ENCODE measurements at places on chromosomes 16 and 17. TPM values are rescaled to one million over a fixed set of nuclear protein-coding genes. Genes with fewer than 3 reads are reported as not detected.

- no peak for DNase-seq
Observed at GRCh38 chr17:57553991-57554825, 190.9 kb downstream of the CCDC182 start.

GRCh38 chr16:27315333-27316037 is 1.7 kb downstream of the IL4R start:
- DNase-seq, result peak; percentile 65

- DNase-seq, result no peak
Observed at GRCh38 chr17:64163468-64163867, 33.5 kb upstream of the ERN1 start.

DNA sequence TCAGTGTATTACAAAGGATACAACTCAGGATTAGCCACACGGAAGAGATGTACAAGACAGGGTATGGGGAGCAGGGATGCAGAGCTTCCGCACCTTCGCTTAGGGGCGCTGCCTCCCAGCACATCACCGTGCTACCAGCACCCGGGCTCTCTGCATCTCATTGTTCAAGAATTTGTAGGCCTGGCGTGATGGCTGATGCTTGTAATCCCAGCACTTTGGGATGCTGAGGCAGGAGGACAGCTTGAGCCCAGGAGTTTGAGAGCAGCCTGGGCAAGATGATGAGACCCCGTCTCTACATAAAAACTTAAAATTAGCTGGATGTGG is 43.2 kb downstream of the RAB11FIP4 start:
- DNase-seq, result no peak

GRCh38 chr17:59493867-59494266 is 71.5 kb upstream of the DHX40 start:
- no peak for DNase-seq

GRCh38 chr17:30970831-30971567 is at the start of gene RNF135:
Gene RNF135, plus strand, starts transcription at chr17:30971039. Its CDS starts 35 bp downstream, at chr17:30971074.
- DNase-seq, result peak; percentile 20

DNA sequence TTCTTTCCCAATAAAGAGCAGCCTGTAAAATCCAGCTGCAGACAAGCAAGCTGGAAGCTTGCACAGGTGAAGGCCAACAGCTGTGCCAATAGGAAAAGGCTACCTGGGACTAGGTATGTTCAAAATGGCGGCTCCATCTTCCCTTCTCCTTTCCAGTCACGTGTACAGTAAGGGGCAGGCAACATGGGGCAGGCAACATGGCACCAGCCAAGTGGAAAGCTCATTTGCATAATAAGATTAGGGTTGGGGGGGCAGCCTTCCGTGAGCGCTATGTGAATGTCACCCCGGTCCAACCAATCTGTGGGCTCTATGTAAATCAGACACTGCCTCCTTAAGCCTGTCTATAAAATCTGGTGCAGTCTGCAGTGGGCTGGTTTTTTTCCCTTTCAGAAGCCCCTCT is 31.3 kb downstream of the TVP23A start:
- no peak for DNase-seq

GRCh38 chr16:85750827-85751697 is at the start of gene C16orf74:
Gene C16orf74, minus strand, starts transcription at chr16:85751096. Its CDS starts 15,879 bp downstream, at chr16:85735217.
- DNase-seq, result no peak

- no peak for DNase-seq
Observed at GRCh38 chr17:64126918-64127317, 3.0 kb downstream of the ERN1 start.

GRCh38 chr16:56336071-56336688 is 89.2 kb downstream of the AMFR start:
- DNase-seq, result no peak

GRCh38 chr16:74522160-74522559 is 84.8 kb downstream of the GLG1 start:
- DNase-seq, result no peak

DNA sequence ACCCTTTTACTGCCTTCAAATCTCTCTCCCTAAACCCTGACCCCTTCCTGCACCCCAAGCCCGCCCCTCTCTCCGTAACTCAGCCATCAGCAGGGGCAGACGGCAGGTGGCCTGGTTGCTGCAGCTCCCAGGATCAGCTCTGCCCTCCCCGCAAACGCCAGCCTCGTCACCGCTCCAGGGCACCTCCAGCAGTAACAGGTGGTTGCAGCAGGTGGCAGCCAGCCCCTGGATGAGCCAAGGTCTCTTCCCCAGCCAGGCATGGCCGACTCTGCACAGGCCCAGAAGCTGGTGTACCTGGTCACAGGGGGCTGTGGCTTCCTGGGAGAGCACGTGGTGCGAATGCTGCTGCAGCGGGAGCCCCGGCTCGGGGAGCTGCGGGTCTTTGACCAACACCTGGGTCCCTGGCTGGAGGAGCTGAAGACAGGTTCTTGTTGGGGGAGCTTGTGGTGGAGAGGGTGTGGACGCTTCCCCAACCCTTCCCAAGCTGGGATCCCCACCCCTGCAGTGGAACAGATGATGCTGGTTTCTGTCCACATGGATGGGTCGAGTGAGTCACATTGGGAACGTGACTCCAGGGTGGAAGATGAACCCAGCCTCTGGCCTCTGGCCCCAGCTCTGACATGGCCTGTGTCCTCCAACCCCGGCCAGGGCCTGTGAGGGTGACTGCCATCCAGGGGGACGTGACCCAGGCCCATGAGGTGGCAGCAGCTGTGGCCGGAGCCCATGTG is 558 bp downstream of the HSD3B7 start:
- DNase-seq, result no peak

- DNase-seq, result no peak
Observed at GRCh38 chr16:22001591-22001990, 675 bp upstream of the PDZD9 start.

DNA sequence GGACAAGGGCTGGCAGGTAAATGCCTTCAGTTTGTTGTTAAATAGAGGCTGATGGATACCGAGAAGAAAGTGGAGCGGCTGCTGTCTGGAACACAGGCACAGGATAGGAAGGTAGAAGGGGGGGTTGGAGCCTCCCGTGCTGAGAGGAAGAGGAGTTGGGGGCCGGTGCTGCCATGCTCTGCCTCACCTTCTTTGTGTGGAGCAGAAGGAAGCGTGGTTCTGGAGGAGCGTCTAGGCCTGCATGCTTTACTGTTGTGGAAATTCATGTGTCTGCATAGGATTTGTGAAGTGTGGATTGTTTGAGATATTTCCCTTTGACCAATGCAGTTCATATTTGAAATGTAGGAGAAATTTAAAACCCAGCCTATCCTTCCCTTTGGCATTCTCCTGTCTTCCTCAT is 52.3 kb downstream of the FOXK2 start:
- DNase-seq, result no peak

GRCh38 chr17:17064322-17064721 is 22.1 kb downstream of the MPRIP start:
- DNase-seq, result no peak

- no peak for DNase-seq
Observed at GRCh38 chr17:37610971-37611370, 1.8 kb upstream of the SYNRG start.

DNA sequence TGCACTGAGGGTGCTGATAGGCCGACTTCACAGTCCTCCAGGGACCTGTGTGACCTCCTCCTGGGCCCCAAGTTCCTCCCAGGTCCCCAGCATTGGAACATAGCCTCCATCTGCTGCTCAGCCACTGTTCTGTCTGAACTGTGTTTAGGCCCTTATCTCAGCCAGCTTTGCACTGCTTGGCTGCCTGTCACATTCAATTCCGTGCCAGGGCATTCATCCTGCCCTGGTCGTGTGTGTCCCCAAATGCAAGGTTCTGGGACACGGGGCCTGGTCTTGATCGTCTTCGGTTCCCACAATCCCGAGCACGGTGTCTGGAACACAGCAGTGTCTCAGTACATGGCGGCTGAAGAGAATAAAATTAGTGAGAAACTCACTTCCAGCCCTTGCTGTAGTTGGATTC is 69.9 kb upstream of the NFAT5 start:
- no peak for DNase-seq

DNA sequence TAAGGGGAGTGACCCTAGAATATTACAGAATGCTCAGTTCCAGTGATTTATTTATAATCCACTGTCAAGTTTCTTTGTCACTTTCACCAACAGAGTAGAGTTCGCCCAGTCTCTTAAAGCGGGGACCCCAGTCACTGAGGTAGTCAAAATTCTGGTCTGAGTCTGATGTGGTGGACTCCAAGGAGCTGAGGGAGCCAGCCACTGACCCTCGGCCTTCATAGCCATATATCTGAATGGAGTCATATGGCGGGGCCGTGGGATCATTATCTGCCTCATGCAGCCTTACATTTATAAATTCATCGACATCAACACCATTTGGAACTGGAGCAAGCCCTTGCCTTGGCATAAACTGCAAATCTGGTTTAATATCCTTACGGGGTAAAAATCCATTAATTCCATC is 382.7 kb downstream of the CDH8 start:
- DNase-seq, result no peak

GRCh38 chr17:78002166-78002565 is 43.7 kb downstream of the TNRC6C start:
- DNase-seq, result no peak

GRCh38 chr16:35690413-35690812 is 2231.0 kb downstream of the TP53TG3F start:
- no peak for DNase-seq

GRCh38 chr16:89116341-89117226 is 22.9 kb downstream of the ACSF3 start:
- DNase-seq, result no peak

DNA sequence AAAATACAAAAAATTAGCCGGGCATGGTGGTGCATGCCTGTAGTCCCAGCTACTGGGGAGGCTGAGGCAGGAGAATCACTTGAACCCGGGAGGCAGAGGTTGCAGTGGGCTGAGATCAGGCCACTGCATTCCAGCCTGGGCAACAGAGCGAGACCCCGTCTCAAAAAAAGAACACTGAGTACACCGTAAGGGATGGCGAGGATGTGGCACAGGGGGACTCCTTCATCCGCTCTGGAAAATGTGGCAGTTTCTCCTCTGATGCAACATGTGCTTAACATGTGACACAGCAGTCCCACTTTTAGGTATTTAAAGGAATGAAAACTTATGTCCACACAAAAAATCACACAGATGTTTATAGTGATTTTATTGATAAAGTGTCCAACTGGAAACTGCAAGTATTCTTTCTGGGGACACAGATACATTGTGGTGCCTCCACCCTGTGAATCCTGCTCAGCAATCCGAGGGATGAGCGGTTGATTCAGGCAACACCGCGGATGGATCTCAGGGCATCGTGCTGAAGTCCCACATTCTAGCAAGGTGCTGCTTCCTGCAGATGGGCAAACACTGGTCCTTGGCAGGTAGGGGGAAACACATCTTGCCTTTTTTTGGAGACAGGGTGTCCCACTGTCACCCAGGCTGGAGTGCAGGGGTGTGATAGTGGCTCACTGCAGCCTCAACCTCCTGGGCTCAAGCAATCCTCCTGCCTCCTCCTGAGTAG is 3.5 kb upstream of the C16orf95 start:
- no peak for DNase-seq

GRCh38 chr17:1091900-1092299 is 87.9 kb downstream of the ABR start:
- no peak for DNase-seq

DNA sequence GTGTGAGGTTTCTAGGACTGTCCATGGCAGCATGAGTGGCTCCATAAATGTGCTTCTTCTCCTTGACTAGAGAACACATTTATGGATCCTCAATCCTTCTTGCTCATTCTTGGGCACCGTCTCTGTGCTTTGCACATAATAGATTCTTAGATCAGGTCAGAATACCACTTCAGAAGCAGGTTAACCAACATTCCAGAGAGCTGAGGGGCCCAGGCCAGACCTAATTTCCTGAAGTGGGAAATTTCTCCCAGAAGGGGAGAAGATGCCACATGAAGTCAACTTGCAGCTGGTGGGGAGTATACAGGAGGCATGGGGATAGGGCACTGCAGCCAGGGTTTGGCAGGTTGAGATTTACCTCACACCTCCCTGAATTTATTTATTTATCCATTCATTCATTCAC is 24.4 kb upstream of the VAT1L start:
- no peak for DNase-seq

DNA sequence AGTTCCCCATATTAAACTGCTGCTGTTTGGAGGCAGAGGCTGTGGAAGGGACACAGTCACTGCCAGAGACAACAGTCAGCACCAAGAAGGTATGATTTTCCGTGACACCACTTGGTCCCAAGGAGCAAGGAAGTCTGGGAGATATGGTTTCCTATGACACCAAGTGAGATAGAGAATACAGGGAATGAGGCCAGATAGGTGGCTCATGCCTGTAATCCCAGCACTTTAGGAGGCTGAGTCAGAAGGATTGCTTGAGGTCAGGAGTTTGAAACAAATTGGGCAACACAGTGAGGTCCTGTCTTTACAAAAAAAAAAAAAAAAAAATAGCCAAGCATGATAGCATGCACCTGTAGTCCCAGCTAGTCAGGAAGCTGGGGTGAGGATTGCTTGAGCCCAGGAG is 90.8 kb downstream of the ABCC12 start:
- no peak for DNase-seq

DNA sequence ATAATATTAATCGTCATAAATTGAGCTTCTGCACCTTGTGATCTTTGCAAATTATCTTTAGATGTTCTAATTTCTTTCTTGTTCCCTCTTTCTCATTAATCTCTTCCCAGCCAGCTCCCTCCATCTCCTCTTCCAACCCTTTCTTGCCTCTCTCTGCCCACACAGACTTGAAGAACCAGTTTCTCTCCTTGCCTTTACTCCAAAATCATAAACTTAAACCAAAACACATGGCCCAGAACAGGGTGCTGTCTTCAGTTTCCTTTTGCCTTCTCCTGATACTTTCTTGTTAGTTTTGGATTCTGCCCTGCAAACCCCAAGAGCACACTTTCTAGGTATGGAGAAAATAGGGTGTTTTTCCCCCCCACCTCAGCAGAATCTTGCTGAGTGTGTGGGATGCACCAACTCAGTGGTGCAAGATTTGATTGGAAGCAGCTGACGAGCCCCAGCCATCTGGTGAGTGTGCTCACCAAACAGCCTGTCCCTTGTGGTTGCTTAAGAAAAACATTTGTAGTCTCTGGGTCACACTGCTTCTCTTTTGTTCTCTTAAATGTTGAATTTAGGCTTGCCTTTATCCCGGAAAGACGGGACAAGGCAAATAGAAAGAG is 175.8 kb upstream of the MAF start:
- no peak for DNase-seq

GRCh38 chr17:73595479-73595878 is 48.8 kb downstream of the SDK2 start:
- DNase-seq, result peak; percentile 37

- DNase-seq, result no peak
Observed at GRCh38 chr17:66675273-66675990, 159.5 kb upstream of the CACNG5 start.

- no peak for DNase-seq
Observed at GRCh38 chr16:74466872-74467271, 45.6 kb upstream of the CLEC18B start.

SAMD14 gene
- total RNA-seq, result 0.23 TPM

TBC1D3D gene
- not detected for total RNA-seq

STAC2 gene
- total RNA-seq, result not detected

CDH1 gene
- total RNA-seq, result 0.38 TPM

NEUROD2 gene
- not detected for total RNA-seq

KRT39 gene
- not detected for total RNA-seq

OMG gene
- 1.1 TPM for total RNA-seq

RND2 gene
- total RNA-seq, result 0.08 TPM

MAPK8IP3 gene
- total RNA-seq, result 238 TPM

GDPD3 gene
- total RNA-seq, result 17.0 TPM

KCNH6 gene
- total RNA-seq, result not detected

MYH8 gene
- not detected for total RNA-seq

MLYCD gene
- total RNA-seq, result 9.8 TPM

SLC16A6 gene
- total RNA-seq, result 10.5 TPM

MMP25 gene
- 2.6 TPM for total RNA-seq

MMP28 gene
- total RNA-seq, result 10.7 TPM

ADAD2 gene
- not detected for total RNA-seq

KRTAP2-3 gene
- total RNA-seq, result not detected

MT3 gene
- 1.9 TPM for total RNA-seq

NXPH3 gene
- total RNA-seq, result not detected

OTOP2 gene
- total RNA-seq, result not detected

SULT1A2 gene
- 0.30 TPM for total RNA-seq

ATP2A3 gene
- 291 TPM for total RNA-seq

TTLL6 gene
- total RNA-seq, result not detected
